ENCODE measurements at places on chromosomes 7 and 10. TPM values are rescaled to one million over a fixed set of nuclear protein-coding genes. Genes with fewer than 3 reads are reported as not detected.

The KEL gene
- total RNA-seq, result 7.7 TPM

GRCh38 chr7:121023683-121024511, 35.4 kb downstream of the CPED1 start:
- no peak for DNase-seq

DNA sequence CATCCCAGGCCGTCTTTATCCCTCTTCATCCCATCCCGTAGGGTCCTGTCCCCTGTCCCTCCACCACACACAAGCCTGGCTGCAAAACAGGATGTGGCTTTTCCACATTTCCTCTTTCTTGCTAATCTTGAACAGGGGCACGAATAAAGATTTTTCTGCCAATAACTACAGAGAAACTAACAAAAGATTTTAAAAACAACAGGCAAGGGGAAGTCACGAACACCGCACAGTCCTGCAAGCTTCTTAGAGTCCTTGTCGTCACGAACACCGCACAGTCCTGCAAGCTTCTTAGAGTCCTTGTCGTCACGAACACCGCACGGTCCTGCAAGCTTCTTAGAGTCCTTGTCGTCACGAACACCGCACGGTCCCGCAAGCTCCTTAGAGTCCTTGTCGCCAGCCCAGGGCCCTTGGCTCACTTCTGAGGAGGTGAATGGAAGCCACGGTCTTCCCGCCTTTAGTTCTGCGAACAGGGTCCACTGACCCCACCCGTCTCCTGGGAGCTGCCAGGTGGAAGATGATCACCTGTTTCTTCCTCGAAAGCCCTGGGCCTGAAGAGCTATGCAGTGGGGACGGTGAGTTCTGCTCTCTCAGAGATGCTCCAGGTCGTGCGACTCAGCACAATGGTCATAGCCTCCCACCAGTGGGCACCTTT, 10.3 kb upstream of the INSIG1 start:
- DNase-seq, result no peak

DNA sequence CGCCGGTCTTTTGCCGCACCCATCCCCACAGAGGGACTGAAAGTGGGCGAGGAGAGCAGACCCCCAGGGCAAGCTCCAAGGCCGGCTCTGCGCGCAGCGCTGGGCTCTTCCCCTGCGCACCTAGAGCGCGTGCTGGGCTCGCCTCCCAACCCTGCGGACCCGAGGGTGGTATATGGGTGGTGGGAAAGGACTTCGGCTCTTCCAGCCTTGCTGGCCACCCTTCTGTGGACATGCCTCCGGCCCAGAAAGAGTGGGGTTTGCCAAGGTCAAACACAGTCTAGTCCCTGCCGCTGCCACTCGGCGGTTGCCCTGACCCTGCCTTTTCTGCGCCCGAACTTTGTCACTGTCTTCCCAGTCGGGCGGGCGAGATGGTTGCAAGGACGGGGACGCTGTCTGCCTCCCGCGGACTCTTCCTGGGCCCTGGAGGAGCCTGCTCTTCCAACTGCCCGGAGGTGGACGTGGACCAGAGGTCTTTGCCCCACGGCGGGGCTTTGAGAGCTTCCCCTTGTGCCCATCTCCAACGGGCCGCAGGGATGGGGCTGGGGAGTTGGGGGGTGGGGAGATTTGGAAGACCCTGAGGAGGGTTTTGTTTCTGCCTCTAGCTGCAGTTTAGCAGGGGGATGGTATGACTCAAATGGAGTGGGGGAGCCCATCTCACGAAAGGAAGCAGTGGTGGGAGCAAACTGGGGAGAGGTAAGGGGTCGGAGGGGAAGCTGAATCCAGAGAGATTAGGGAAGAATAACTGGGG, 1.5 kb downstream of the ADCY1 start:
- DNase-seq, result peak; percentile 71

DNA sequence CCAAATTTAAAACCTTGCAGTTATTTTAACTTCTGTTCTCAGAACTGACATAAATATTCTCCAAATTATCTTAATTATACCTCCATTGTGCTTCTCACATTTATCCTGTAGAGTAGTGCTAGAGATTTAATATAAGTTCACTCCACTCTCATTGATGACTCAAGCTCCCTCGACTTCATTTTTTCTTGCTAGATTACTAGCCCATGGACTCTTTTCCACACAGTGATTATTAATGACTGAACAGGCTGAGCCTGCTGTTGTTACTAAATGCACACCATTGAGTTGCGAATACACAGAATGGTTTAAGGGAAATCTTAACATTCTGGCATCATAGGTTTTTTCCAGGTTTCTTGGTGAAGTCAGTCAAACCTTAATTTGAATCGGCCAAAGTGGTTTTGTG, 179.5 kb upstream of the AKR1E2 start:
- DNase-seq, result no peak

The BET1 gene
- 26.2 TPM for total RNA-seq

DNA sequence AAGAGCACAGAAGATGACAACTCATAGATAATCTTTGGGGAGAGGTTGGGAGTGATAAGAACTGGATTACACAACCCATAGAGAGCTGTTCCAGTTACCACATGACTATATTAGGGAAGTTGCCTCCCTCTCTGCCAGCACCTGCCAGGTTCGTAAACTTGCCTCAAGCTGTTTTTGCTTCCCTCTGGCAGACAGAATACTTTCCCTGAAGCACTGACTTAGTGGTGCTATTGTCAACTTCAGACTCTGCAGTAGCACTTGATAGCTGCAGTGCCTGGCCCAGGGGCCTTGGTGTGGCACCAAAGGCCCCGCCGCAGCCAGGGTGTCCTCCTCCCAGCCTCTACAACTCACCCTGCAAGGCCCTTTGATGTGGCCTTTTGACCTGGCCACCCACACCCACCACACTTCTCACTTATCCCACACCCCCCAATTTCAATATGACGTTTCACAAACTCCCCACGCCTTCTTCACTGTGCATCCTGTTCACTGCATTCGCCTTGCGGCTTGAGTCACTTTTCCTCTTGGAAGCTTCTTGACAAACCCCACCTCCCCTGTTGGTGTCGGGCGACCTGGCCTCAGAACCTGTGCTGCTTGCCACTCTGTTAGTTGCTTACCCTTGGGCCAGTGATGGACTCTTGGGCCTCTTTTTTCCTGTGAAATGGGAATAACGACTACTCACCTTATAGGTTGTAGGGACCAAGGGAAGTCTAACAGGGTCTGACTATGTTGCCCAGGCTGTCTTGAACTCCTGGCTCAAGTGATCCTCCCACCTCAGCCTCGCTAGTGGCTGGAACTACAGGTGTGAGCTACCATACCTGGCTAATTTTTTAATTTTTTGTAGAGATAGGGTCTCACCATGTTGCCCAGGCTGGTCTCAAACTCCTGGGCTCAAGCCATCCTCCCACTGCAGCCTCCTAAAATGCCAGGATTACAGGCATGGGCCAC, 50.2 kb upstream of the PODXL start:
- DNase-seq, result no peak

The UPK3BL2 gene
- 13.2 TPM for total RNA-seq

The LIPK gene
- total RNA-seq, result not detected

The PRLHR gene
- total RNA-seq, result not detected

DNA sequence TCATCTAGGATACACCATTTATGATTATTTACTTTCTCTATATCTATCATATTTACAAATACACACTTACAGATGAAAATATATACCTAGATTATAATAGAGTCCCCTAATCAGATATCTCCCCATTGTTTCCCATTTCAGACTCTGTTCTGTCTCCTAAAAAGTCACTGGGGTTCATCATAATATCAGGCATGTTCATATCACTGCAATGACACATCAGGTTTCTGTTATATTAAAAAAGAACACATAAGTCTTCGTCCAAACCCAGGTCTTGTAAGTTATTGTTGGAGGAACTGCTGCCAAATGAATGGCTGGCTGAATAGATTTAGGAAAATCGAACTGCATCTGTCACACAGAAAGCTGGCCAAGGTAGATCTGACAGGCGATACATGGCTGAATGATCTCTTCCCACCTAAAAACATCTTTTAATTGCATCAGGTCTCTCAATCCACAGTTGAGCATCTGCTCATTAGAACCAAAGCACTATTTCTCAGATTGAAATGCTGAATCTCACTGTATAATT, 178.7 kb downstream of the CACNA2D1 start:
- no peak for DNase-seq

The UTF1 gene
- total RNA-seq, result 8.8 TPM

The CCL26 gene
- 2.6 TPM for total RNA-seq

- no peak for DNase-seq
Measured at GRCh38 chr10:34504534-34504933, 310.6 kb downstream of the PARD3 start.

DNA sequence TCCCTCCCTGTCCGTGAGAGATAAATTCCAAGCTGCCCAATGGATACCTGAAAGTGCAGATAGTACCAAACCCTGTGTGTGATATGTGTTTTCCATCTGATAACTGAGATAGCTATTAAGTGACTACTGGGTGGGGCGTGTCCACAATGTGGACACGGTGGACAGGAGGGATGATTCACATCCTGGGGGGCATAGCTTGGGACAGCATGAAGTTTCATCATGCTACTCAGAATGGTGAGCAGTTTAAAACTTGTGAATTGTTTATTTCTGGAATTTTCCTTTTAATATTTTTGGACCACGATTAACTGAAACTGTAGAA, 158.6 kb downstream of the CREB5 start:
- no peak for DNase-seq

- DNase-seq, result no peak
Measured at GRCh38 chr10:99975106-99975829, 34.5 kb downstream of the DNMBP start.
